Activated naive CD8-positive, alpha-beta T cell treated with anti-CD3 and anti-CD28 coated beads for 36 hours (primary cell): ENCODE measurements at places on chromosomes 4 and X. TPM values are rescaled to one million over a fixed set of nuclear protein-coding genes. Genes with fewer than 3 reads are reported as not detected.

Gene ABCB7
- 34.1 TPM for total RNA-seq

GRCh38 chrX:136086521-136086920 is 60.8 kb upstream of the FHL1 start:
- no peak for DNase-seq

- no peak for DNase-seq
Observed at GRCh38 chrX:108702530-108702929, 33.8 kb downstream of the IRS4 start.

DNA sequence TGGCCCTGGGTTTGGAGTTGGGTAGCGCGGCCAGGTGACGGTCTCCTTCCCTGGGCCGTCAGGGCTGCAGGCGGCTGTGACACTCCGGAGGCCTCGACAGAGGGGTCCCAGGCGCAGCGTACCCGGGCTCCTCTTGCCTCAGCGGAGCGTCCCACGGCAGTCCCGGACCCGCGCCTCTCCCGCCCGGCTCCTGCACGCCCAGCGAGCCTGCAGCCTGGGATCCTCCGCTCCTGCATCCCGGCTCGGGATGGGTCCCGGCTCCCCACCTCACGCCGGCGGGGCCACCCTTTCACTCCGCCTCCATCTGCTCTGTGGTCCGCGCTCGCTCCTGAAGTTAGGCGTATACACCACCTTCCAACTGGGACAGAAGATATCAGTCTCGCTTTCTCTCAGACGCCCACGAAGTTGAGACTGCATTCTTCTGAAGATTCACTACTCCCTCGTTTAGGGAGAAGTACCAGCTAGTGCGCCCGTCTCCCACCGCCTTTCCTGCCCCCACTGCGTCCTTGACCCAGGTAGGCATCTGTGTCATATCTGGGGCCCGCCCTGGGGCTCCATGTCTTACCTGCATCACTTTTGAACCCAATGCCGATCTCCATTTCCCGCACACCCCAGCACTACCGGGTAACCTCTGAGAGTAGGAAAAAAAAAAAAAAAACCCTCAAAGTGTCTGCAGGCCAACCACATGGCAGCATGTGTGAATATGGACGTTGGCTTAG is 32.3 kb upstream of the KDR start:
- DNase-seq: no peak

DNA sequence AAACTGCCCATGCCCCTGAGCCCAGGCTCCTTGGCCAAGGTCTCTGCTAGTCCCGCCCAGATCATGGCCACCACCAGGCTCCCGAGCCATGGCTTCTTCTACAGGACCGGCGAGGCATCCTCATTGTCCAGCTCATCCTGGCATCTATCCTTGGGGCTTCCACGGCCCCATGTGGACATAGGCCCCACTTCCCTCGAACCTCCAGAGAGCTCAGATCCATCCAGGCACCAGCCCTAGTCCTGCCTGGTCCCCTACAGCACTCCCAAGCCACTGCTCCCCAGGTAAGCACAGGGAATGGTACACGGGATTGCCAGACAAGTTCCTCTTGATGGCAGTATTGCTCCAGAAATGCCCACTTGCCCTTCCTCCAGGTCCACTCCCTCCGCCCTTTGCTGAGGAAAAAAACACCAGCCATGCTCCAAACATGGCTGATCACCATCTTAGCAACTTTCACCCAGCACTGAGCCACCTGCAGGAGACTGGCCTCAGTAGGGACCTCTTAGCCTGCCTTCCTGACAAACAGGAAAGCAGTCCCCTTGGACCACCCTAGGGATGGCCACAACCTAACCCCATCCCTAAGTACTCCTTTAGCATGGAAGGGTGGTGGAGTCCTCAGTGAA is 272.1 kb upstream of the AGTR2 start:
- no peak for DNase-seq

Gene MSX1
- total RNA-seq: 0.14 TPM

Gene HS3ST1
- 0.04 TPM for total RNA-seq

DNA sequence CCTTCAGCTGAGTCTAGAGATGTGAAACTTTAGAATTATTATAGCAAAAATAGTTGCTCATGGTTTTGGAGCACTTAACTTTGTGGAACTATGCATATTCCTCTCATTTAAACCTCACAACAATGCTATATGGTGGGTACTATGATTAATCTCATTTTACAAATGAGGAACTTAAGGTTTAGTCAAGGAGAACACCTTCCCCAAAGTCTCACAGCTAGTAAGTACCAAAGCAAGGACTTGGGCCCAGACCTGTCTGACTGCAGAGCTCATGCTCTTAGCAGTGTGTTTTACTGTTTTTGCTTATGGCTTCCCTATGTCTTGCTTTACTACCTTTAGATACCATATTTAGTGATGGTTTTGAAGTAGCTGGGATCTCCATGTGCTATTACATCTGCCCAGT is 5.1 kb downstream of the UBE2A start:
- DNase-seq: no peak

- peak; percentile 0 for DNase-seq
Observed at GRCh38 chrX:119427024-119427794, 28.1 kb downstream of the SLC25A43 start.

- no peak for DNase-seq
Observed at GRCh38 chr4:26893491-26893890, 32.9 kb downstream of the STIM2 start.

Gene NR0B1
- total RNA-seq: not detected

DNA sequence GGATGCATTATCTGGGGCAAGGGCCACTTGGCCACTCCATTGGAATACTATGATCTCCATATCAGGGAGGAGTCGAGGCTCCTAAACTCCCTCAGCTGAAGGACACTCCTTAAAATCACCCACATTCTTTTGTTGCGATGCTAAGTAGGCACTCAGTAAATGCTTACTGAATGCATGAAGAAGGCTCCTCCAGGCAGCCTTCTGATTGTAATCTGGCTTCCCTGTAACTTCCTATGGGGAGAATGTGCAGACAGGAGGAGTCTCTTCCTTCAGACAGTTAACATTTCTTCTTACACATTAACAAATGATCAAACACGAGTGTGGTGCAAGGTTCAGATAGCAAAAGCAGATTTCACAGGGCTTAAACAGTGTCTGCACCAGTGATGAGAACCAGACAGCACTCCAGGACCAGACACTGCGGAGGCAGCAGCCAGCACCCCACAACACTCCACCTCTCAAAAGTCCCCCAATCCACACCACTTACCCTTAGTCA is 21.4 kb upstream of the USO1 start:
- no peak for DNase-seq

GRCh38 chr4:1830642-1831228 is 25.2 kb downstream of the LETM1 start:
- no peak for DNase-seq

Gene MED28
- total RNA-seq: 57.2 TPM

GRCh38 chr4:1938027-1938426 is 66.8 kb downstream of the NSD2 start:
- no peak for DNase-seq

- no peak for DNase-seq
Observed at GRCh38 chrX:73215246-73215645, 595 bp upstream of the NAP1L2 start.

GRCh38 chrX:104122829-104123228 is 10.5 kb downstream of the ZCCHC18 start:
- no peak for DNase-seq

Gene LDB2
- not detected for total RNA-seq

Gene PPEF1
- total RNA-seq: not detected

Gene RASGEF1B
- total RNA-seq: 6.7 TPM

GRCh38 chr4:10747186-10747585 is 62.6 kb upstream of the CLNK start:
- no peak for DNase-seq

GRCh38 chr4:74426101-74426500 is 18.8 kb upstream of the AREG start:
- no peak for DNase-seq

DNA sequence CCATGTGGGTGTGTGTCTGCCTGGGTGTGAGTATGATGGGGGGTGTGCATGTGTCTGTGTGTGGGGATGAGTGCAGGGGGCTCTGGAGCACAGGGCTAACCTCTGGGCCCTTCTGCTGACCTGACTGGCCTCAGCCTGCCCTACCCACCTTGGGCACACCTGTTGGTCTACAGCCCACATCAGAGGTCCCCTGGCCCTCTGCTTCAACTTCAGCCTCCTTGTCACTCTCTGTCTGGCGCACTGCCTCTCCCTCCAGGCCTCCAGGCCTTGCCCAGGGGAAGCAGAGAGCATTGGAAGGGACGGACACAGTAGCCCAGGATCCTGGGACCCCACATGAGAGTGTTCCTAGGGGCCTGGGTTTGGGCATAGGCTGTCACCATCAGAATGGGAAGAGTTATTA is 115.4 kb downstream of the EFNB1 start:
- DNase-seq: no peak

GRCh38 chr4:174292473-174292872 is 8.8 kb downstream of the CEP44 start:
- DNase-seq: no peak

GRCh38 chr4:100428051-100428450 is 89.8 kb downstream of the EMCN start:
- no peak for DNase-seq

DNA sequence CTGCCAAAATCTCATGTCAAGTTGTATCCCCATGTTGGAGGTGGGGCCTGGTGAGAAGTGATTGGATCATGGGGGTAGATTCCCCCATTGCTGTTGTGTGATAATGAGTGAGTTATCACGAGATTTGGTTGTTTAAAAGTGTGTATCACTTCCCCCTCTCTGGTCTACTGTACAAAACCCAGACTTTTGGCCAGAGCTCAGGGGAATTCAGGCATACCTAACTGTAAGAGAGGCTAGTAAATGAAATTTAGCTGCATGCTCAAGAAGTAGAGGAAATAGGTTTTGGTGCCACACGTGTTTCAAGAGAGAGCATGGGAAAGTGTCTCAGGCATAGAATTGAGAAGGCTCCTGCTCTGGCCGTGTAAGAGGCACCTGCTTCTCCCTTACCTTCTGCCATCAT is 190.5 kb upstream of the GALNTL6 start:
- DNase-seq: no peak

- DNase-seq: no peak
Observed at GRCh38 chr4:148868191-148868590, 426.0 kb upstream of the NR3C2 start.

DNA sequence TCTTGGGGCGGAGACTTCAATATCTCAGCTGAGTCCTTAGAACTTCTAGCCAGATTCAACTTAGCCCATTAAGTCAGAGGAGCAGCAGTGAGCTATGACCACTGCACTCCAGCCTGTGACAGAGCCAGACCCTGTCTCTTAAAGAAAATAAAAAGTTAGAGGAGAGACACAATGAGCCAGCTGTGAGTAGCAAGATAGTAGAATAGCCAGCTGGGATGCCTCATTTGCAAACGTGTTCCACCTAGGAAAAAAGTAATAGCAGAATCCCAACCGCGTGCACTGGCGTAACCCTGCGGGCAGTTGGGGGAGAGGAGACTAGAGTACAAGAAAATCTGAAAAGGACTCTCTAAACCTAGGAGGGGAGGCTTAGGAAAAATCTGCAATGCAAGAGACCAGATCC is 133.2 kb upstream of the ANXA3 start:
- no peak for DNase-seq
